ENCODE measurements at places on chromosomes 7 and 10.

GRCh38 chr7:130458257-130458656 lies 17.4 kb upstream of the CEP41 start:
- DNase-seq = no peak

GRCh38 chr7:90594751-90595317 lies 1.3 kb upstream of the CDK14 start:
- no peak for DNase-seq

- no peak for DNase-seq
Measured at GRCh38 chr7:35905555-35905954, 104.7 kb downstream of the SEPTIN7 start.

DNA sequence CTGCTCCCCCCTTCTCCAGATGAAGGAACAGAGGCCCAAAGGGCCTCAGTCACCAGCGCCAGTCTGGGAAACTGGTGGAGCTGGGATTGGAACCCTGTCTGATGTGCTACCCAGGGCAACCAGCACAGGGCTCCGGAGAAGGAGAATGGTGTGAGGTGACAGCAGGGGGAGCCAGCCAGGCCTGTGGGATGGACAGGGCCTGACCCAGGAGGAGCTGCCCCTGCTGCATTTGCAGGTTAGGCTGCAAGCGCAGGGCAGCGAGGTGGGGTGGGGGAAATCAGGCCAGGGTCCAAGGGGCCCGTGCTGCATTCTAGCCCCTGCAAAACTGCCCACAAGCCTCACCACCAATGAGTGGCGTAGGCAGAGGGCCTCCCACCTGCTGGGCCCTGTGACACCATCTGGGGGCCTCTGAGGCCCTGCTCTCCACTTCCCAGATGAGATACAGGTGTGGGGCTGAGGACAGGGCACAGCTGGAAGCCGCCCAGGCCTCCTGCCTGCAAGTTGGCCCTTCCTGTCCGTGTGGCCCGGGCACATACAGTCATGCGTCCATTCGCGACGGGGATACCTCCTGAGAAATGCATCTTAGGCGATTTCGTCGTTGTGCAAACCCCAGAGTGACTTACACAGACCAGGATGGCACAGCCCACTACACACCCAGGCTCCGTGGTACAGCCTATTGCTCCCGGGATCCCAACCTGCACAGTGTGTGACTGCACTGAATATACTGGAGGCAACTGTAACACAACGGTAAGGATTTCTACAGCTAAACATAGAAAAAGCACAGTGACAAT lies 45.3 kb downstream of the RASGEF1A start:
- DNase-seq = no peak

- DNase-seq = no peak
Measured at GRCh38 chr10:7007600-7008190, 403.1 kb downstream of the SFMBT2 start.

DNA sequence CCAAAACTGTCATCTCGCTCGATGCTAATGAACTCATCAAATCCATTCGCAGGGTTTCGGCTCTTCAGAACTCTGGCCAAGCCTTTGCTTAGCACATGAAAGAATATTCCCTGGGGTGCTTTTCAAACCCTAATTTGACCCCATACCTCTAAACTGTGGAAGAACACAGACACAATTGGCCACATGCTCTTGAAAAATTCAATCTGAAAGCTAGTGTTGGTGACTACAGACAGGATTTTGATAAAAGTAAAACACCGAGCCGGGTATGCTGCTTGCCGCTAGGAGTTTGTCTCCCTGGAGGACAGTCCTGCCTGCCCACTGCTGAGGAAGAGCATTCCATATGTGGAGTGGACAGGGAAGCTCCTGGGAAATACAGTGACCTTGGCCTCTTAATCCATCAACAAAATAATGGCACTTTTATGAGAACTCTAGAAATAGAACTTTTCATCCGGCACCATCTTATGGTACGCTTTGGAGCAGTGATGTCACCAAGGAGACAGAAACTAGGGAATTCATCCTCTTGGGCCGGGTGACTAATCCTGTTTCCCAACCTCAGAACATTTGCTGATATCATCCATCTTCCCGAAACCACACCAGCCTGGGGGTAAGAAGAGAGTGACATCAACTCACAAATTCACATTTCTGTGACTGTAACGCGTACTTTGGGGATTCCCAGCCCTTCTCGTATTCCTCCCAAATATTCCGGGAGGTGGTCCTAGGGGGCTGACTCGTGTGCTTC lies 34.2 kb downstream of the MTURN start:
- no peak for DNase-seq

DNA sequence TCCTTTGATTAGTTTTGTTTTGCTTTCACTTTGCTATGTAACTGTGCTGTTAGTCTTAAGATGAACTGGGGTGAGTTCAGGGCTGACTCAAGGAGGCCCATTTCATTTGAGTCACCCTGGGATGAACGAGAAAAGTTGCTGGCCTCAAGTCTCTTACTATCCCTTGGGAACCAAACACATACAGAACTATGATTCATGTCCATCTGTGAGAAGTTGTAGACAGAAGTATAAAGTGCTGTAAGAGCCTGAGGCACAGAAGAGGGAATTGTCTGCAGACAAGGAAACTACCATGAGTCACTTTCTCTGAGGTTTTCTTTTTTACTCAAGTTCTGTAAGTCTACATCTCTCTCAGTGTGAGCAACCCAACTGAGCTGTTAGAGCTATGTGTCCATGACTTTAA lies 179.8 kb upstream of the CSTF2T start:
- DNase-seq = no peak

DNA sequence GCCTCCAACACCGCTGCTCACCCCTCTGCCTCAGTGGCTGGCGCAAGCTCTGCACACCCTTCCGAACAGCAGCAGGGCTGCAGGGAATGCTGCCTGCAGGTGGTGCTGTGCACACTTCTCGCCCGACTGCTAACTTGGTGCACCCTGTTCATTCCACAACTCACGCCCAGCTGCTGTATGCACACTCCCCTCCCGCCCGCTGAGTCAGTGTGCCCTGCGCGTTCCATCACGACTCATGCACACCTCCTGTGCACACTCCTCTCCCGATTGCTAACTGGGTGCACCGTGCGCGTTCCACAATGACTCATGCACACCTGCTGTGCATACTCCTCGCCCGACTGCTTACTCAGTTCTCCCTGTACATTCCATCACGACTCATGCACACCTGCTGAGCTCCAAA lies 21.5 kb downstream of the ADARB2 start:
- DNase-seq = no peak

All from cerebellar nuclear complex (tissue), 1 donor.